H9 (cell line): ENCODE measurements at places on chromosomes 12 and 14. TPM values are rescaled to one million over a fixed set of nuclear protein-coding genes. Genes with fewer than 3 reads are reported as not detected.

- no peaks in the 10 kb centered on the region for H3K27me3 ChIP-seq
- H3K4me1 ChIP-seq = no peaks in the 10 kb centered on the region; the same call in 1 of the 2 replicates
- H3K36me3 ChIP-seq = no peaks in the 10 kb centered on the region
- DNase-seq = no peak
- H3K4me3 ChIP-seq = no peak overlapping the region
- no peak overlapping the region for H3K27ac ChIP-seq
These were observed 1026.9 kb downstream of the LRFN5 start for GRCh38 chr14:42633504-42634095.

- H3K27me3 ChIP-seq = no peaks in the 10 kb centered on the region
- H3K4me1 ChIP-seq = no peaks in the 10 kb centered on the region
- H3K36me3 ChIP-seq = peaks cover 11% of the 10 kb centered on the region
- H3K4me3 ChIP-seq = no peak overlapping the region
These were observed 49.4 kb downstream of the CD9 start for GRCh38 chr12:6249580-6249979.

DNA sequence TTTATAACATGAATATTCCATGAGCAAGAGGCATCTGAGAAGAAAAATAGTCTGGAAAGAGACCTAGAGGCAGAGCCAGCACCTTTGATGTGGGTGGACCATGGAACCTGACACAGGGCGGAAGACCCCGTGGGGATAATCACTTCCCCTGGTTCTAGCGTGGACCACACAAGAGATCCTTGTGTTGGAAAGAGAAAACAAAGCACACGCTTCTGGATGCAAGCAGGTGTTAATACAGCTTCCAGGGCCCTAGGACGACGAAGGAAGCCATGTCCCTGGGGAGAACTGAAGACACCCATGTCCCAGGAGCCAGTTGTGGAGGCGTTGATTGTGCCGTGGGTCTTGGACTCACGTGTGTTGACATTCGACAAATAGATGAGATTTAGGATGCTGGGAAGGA lies 102.9 kb downstream of the ADGRD1 start:
- peak; percentile 13 for DNase-seq
- H3K36me3 ChIP-seq = no peaks in the 10 kb centered on the region
- H3K27ac ChIP-seq = no peak overlapping the region
- H3K27me3 ChIP-seq = no peaks in the 10 kb centered on the region
- no peaks in the 10 kb centered on the region for H3K4me1 ChIP-seq

DNA sequence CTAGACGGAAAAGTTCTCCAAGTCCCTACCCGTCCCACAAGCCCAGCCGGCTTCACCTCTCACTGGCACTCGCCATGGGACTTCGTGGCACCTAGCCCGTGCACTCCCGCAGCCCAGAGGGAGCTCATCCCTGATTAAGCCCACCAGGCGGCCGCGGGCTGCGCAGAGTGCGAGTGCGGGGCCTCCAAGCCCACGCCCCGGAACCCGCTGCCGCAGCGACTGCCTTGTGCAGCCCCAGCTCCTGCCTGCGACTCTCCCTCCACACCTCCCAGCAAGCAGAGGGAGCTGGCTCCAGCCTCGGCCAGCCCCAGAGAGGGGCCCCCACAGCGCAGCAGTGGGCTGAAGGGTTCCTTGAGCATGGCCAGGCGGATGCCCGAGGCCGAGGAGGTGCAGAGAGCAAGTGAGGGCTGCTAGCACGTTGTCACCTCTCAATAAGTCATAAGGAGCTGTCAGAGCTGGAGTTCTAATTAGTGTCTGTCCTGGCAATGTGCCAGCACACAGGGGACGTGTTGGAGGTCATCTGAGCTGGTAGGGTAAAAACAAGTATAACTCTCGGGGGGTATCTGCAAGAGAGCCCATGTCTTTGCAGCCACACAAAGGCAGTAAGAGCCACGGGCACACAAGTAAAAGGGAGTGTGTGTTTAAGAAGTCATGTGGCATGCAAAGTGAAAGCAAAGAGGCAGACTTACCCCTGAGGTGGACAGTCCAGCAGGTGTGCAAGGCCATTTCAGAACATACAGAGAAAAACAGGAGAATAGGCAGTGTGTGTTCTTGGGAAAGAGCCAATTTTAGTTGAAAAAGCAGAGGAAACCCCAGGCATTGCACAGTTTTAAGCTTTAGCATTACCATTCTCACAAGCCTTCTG lies 27.1 kb upstream of the TMTC2 start:
- H3K27me3 ChIP-seq = no peaks in the 10 kb centered on the region
- H3K27ac ChIP-seq = no peak overlapping the region
- no peak for DNase-seq
- no peaks in the 10 kb centered on the region for H3K4me1 ChIP-seq
- no peak overlapping the region for H3K4me3 ChIP-seq

DNA sequence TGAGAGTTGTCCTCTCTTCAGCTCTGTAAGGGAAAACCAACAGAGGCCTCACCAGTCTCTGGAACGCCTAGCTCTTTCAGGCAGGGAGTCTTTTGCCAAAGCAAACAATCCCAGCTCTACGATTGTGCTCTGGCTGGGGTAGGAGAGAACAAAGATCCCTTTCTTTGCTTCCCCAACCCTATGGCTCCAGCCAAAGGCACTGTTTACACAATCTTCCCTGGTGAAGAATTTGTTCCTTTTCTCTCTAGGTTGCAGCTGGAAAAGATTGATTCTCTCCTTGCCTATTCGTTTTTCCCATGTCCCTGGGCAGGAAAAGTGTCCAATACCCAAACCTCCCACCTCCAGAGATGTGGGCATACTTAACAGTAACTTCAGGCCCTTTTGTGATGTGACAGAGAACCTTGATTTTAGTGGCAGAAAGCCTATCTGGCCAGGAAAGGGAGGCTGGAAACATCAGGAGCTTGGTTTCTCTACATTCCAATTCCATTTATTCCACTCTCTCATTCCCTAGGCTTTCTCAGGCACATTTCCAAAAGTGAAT lies 16.8 kb downstream of the ATP5MC2 start:
- no peak overlapping the region for H3K27ac ChIP-seq
- peaks cover 13% of the 10 kb centered on the region for H3K36me3 ChIP-seq
- no peaks in the 10 kb centered on the region for H3K27me3 ChIP-seq
- no peak overlapping the region for H3K4me3 ChIP-seq

DNA sequence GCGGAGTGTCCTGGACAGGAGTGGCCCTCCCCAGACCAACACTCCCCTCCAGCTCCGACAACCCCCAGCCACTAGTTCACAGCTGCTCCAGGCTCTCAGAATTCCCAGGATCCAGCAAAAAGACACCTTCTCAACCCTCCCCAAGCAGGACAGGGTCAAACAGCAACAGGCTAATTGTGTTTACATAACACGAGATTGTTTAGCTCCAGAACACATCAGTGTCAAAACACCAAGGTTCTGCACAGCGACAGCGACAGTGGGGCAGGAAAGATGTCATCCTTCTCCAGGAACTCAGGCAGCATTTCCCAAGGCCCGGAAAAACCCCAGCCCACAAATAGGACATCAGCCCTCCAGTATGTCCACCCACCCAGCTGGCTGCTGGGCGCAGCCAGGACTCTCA lies 16.5 kb downstream of the ITPK1 start:
- no peak for DNase-seq
- no peaks in the 10 kb centered on the region for H3K27me3 ChIP-seq
- H3K4me3 ChIP-seq = no peak overlapping the region
- H3K36me3 ChIP-seq = 0 out of 2 replicates have a peak, but pooled peaks cover 2% of the 10 kb centered on the region
- peaks cover 4% of the 10 kb centered on the region; the same call in 1 of the 2 replicates for H3K4me1 ChIP-seq

GRCh38 chr12:8692573-8692972 lies 5.2 kb upstream of the RIMKLB start:
- H3K27me3 ChIP-seq = no peaks in the 10 kb centered on the region
- no peak overlapping the region; the same call in 1 of the 2 replicates for H3K4me3 ChIP-seq

GRCh38 chr14:56899829-56900228 lies 89.5 kb upstream of the OTX2 start:
- peaks cover 4% of the 10 kb centered on the region for H3K36me3 ChIP-seq
- H3K27me3 ChIP-seq = peaks cover 20% of the 10 kb centered on the region
- peak overlapping the region; percentile 55 for H3K27ac ChIP-seq
- H3K4me3 ChIP-seq = no peak overlapping the region
- H3K4me1 ChIP-seq = peaks cover 21% of the 10 kb centered on the region; the same call in 1 of the 2 replicates
- peak; percentile 65 for DNase-seq

DNA sequence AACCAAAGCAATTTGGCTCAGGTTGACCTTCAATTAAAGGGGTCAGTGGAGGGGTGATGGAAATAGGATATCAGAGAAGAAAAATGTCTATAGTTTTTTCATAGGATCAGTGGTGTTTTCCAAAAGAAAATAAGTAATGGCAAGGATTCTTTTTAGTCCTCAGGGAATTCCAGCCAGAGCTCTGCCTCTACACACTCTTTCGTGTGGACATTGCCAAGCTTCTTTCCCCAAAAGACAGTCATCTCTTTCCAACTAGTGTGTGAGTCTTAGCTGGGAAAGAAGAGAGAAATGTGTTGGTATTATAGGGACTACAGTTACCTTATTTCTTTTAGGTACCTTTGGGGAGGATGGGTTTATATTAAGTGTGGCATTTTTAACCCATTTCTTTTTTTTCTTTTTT lies 46.5 kb downstream of the RBMS2 start:
- no peaks in the 10 kb centered on the region for H3K36me3 ChIP-seq
- H3K27me3 ChIP-seq = no peaks in the 10 kb centered on the region
- no peaks in the 10 kb centered on the region; the same call in 1 of the 2 replicates for H3K4me1 ChIP-seq

DNA sequence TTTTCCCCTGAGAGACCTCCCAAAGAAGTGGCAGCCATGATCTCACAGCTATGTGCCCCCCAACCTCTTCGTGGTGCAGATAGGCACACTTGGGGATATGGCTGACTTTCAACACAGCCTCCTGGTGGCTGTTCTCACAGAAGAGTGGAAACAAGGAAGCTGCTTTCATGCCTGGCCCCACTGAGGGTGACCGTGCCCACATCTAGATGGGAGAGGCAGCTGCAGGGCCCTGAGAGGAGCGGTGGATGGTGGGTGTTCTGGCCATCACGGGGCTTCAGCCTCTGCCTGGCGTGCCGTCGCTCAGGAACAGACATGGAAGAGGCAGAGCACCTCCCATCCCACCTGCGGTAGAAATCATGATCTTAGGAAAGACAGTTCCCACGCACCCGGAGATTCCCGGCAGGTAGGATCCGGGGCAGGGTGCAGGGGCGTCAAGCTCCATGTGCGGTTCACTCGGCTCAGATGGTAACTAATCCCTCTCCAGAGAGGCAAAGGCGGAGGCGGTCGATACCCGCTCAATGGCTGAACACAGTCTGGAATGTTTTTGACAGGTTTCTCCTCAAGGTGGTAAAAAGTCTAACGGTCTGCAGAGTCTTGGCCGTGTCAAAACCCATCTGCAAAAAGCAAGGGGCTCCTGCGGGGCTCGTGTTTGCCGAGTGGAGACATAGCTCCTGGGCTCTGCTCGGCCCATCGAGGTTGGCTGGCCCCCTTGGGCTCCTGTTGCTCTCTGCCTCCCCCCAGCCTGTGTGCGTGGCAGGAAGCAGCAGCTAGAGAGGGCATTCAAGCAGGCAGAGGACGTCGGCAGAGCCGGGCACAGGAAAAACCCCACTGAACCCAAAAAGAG lies 225.2 kb upstream of the RTL1 start:
- no peaks in the 10 kb centered on the region for H3K4me1 ChIP-seq
- peak; percentile 25 for DNase-seq
- H3K27me3 ChIP-seq = no peaks in the 10 kb centered on the region
- no peaks in the 10 kb centered on the region for H3K36me3 ChIP-seq
- H3K4me3 ChIP-seq = no peak overlapping the region
- H3K27ac ChIP-seq = no peak overlapping the region

Gene KRT83
- not detected in 2 replicates for total RNA-seq

Gene TAS2R20
- 0.88 and 1.3 TPM in 2 replicates for total RNA-seq

Gene LRP1-AS
- total RNA-seq = not detected in 2 replicates

Gene TEAD4
- 127 and 133 TPM in 2 replicates for total RNA-seq

DNA sequence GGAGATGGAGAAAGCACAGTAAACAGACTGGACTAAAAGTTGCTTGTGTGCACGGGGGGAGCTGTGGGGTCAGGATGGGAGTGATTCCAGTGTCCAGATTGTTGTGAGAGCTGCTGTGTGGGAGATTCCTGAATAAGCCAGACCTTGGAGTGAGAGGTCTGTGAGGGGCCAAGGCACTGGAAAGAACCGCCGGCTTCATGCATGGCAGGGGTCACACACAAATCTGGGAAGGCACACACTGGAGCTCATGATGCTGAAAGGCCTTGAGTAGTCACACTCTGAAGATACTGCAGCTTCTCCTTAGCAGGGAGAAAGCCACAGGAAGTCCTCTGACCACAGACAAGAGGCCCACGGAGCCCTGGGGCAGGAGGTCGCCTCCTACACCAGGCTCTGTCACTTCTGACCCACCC lies 23.1 kb downstream of the ADCY6 start:
- no peak for DNase-seq
- H3K4me1 ChIP-seq = no peaks in the 10 kb centered on the region
- no peaks in the 10 kb centered on the region for H3K27me3 ChIP-seq

- no peak overlapping the region for H3K4me3 ChIP-seq
- H3K4me1 ChIP-seq = no peaks in the 10 kb centered on the region
- no peaks in the 10 kb centered on the region for H3K36me3 ChIP-seq
- no peak overlapping the region for H3K27ac ChIP-seq
- H3K27me3 ChIP-seq = no peaks in the 10 kb centered on the region
- DNase-seq = no peak
These were observed 89.8 kb downstream of the FAR2 start for GRCh38 chr12:29238822-29239291.

- no peak for DNase-seq
- no peak overlapping the region for H3K4me3 ChIP-seq
- H3K27me3 ChIP-seq = no peaks in the 10 kb centered on the region
- H3K36me3 ChIP-seq = no peaks in the 10 kb centered on the region
These were observed 98.1 kb upstream of the GRIP1 start for GRCh38 chr12:66776974-66777373.

DNA sequence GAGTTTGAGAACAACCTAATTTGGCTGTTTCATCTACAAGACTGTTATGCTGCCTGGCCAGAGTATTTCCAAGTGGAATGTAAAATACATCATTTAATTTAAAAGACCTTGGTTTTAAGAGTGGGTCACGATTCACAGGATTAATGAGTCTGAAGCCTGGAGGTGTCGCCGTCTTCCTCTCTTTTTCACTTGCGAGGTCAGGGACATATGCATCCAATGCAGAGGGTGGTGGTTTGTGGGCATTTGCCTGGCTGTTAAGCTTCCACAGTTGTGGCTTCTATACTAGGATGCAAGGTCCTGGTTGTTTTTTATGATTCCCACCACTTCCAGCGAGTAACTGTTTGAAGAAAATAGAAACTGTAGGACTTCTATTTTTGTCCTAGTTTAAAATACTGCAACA lies 22.8 kb upstream of the RASSF3 start:
- no peaks in the 10 kb centered on the region for H3K27me3 ChIP-seq
- H3K27ac ChIP-seq = no peak overlapping the region
- peak; percentile 39 for DNase-seq
- no peak overlapping the region for H3K4me3 ChIP-seq

Gene OTOGL
- total RNA-seq = 0.11 and 0.24 TPM in 2 replicates

- no peak for DNase-seq
- H3K4me1 ChIP-seq = no peaks in the 10 kb centered on the region
- H3K27ac ChIP-seq = no peak overlapping the region
- no peaks in the 10 kb centered on the region for H3K36me3 ChIP-seq
- no peak overlapping the region for H3K4me3 ChIP-seq
These were observed 46.0 kb downstream of the YEATS4 start for GRCh38 chr12:69405566-69405865.

DNA sequence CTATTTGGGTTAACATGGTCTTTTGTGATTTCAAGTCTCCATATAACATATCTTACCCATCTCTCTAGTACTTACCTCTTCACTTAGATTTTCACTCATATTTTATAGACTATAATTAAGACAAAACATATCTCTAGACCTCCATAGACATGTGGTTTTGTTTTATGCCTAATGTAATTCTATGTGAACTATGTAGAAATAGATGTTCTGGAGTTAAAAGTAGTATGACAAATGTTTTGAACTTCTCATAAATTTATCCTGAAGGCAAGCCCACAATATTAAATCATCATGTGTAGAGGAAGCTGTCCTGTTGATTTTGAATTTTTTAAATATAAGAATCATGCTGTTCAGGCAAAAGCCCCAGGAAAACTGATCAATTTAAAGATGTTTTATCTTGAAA lies 169.2 kb downstream of the SYT1 start:
- no peak overlapping the region for H3K4me3 ChIP-seq
- H3K27me3 ChIP-seq = no peaks in the 10 kb centered on the region
- H3K27ac ChIP-seq = no peak overlapping the region
- no peak for DNase-seq
- no peaks in the 10 kb centered on the region for H3K36me3 ChIP-seq
